ENCODE measurements at places on chromosomes 13 and 19.
A peak's percentile ranks its signal among the peaks of the same experiment; 100 is the strongest.

GRCh38 chr19:2808129-2808941 is 11.3 kb upstream of the ZNF554 start:
- no peak for DNase-seq

DNA sequence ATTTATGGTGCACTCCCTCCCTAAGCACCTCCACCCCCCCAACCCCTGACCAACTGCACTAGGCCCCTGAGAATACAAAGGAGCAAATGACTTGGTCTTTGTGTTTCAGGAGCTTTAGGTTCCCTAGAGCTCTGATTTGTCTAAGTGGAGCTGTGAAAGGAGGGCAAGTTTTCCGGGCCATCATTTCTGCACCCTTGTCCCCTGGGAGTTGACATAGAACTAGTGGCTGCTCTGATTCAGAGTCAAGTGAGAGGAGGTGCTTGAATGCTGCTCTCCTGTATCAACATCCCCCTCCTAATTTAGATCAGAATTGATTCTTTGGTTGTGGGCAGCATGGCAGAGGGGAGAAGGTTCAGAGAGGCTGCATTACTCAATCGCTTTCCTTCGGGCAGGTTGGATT is 391.6 kb downstream of the KCNRG start:
- DNase-seq, result no peak

DNA sequence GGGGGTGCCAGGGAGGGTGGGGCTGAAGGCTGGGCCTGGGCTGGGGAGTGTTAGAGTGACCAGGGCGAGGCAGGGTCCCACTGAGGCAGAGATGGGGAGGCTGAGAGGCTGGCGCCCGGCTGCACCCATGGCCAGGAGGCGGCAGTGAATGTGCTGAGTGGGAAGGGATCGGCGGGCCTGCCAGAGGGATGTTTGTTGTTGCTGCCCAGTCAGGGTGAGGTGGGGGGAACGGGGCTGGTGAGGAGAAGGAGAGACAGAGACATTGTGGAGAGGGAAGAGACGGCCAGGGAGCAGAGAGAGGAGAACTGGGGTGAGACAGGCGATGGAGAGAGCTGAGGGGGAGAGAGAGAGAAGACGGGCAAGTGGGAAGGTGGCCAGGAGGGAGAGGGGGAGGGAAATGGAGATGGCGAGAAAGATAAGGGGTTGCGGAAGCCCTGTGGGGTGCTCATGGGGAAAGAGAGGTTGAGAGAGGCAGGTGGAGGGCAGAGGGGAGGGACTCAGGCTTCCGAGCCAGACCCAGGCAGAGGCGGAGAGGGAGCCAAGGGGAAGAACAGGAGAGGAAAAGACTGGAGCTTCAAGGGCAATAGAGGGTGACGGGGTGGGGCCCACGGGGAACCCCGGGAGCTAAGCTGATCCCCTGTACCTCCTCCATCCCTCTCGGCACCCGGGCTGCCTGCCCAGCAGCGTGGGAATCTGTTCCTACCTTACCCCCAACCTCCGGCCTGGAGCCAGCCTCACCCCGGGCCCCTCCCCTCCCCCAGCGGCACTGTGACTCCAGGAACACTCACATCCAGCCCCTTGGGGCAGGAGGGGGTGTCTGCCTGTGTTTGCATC is 690 bp upstream of the B3GNT8 start:
- no peak for DNase-seq

DNA sequence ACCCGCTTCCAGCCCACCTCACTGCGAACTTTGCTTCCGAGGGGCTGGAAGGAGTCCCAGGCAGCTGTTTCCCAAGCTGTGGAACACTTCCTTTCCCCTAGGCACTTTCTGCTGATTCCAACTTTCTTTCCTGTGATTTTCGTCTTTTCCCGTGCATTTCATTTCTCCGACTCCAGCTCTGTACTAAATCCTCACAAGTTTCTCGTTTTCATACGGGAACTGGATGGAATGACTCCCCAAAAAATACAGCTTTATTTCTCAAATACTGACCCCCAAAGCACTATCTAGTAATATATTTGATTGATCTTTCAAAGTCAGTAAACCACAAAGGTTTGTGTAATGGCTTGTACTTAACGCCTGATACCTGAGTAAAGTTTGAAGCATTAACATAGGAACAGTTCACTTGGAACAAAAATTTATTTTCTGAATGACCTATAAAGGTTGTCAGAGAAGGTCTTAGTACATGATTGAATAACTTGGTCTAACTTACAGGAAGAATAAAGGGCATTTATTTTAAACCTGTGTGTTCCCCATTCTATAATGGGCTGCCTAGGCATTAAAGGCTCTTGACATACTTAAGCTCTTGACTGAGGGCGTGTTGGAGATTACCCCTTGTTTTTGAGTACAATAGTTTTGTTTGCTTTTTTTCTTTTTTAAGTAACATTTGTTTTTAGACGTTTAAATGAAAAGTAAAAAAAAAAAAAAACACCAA is 1.3 kb upstream of the PCDH9 start:
- no peak for DNase-seq

GRCh38 chr19:57192993-57193392 is 1.7 kb downstream of the ZNF264 start:
- no peak for DNase-seq

DNA sequence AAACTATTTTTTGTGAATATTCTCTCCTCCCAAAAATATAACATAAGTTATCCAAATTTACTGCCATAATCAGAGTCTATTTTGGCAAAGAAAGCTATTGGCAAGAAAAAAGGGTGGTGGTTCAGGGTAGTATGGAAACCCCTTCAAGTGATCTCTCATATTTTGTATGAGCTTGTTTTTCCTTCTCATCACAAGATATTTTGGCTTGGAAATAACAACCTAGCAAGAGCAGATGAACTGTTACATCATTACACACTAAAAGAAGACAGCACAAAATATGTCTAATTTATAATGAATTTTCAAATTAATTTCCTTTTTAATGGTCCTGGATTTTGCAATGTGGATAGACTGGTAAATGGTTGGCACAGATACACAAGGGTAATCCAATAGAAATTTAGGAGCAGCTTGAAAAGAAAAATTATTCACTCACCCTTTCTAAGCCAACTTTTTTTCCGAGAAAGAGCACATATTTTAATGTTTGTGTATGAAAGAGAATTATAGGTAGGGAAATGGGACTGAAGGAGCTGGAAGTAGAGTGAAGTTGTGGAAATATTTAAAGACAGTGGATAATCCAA is 225.1 kb downstream of the EFNB2 start:
- no peak for DNase-seq

GRCh38 chr19:49301866-49302252 is 23.1 kb downstream of the SLC6A16 start:
- no peak for DNase-seq

DNA sequence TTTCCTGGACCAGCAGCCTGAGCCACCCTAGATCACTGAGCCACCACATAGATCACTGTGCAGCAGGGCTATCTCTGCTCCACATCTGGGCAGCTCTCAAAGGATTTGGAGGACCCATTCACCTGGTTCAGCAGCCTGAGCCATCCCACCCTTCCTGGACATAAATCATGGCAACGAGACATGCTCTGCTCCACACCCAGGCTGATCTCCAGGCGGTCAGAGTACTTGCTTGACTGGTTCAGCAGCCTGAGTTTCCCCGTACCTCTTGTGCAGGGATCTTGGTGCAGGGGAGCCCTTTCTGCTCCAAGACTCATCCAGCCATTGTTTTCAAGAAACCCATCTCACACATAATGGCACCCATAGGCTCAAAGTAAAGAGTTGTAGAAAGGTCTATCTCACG is 195.3 kb downstream of the LIG4 start:
- no peak for DNase-seq

GRCh38 chr13:52849291-52850071 is 1.0 kb upstream of the PCDH8 start:
- DNase-seq, result no peak

GRCh38 chr13:109369353-109370052 is 416.9 kb downstream of the IRS2 start:
- no peak for DNase-seq

DNA sequence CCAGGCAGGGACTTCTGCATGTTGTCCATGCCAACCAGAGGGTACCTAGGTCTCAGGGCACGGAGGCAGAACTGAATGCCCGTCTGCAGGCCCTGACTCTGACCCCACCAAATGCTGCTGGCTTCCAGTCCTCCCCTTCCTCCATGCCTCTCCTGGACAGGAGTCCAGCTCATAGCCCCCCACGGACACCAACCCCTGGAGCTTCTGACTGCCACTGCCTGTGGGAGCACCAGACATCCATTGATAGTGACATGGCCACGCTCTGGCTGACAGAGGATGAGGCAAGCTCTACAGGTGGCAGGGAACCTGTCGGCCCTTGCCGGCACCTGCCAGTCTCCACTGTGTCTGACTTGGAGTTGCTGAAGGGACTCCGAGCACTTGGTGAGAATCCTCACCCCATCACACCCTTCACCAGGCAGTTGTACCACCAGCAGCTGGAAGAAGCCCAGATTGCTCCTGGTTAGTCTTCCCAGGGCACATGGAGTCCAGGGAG is 1.8 kb downstream of the ANKLE1 start:
- no peak for DNase-seq

- no peak for DNase-seq
These were observed 54.1 kb upstream of the PDCD5 start for GRCh38 chr19:32526895-32527294.

- no peak for DNase-seq
These were observed 20.4 kb upstream of the ATP8A2 start for GRCh38 chr13:25351404-25351803.

DNA sequence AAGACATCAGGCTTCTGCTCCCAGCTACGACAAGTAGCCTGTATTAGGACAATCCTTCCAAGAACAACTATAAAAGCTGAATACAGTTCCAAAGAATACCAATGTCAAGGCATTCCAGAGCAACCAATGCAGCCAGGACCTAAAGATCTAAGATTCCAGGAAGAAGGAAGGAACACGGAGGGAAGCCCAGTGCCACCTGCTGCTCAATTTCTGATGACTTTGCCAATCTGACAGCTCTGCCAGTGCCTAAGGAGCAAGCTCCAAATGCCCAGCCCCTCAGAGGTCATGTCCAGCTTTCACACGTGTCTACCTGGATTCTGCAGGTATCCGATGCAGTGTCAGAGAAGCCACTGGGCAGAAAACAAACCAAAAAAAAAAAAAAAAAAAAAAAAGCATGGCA is 164.4 kb downstream of the IRS2 start:
- no peak for DNase-seq

GRCh38 chr13:51679616-51680015 is 95.4 kb downstream of the WDFY2 start:
- no peak for DNase-seq

DNA sequence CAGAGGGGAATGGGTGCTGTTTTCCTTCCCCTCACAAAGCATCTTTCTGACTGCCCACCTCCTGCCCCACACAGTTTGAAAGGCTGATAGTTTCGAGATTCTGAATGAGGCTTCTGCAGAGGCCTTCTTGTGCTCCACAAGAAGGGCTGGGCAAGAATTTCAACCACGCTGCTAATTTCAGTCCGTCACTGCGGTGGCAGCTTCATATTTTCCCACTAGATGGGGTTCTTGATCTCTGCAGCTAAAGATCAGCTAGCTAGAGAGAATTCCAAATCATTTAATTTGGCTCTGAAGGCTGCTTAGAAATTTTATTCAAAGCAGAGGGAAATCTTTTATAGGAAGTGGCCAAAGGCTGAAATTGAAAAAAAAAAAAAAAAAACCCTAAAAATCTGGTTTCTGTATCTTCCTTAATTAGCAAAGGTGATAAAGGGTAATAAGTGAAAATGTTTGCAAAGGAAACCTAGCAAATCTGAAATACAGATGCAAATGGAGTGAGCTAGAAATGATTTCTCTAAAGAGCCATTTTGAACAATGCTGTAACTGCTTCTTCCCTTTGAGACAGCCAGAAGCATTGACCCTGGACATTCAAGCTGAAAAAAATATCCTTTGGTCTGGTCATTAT is 38.0 kb upstream of the C13orf42 start:
- DNase-seq, result peak; percentile 44

DNA sequence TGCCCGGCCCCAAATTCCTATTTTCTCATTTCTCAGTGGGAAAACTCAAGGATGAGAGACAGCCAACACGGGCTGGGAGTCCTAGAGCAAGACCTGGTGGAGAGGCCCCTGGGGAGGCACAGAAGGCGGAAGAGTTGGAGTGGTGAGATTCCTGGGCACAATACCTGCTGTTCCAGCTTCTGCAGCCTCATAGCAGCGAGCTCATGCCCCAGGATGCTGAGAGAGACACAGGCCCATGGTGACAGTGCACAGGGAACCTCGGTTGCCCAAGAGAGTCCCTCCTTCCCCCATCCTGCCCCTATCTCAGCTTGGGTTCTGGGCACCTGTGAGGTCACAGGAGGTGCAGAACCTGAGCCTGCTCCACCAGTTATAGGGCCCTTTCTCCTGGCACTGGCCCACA is 1.4 kb downstream of the TULP2 start:
- DNase-seq, result no peak

- DNase-seq, result no peak
These were observed 26.4 kb upstream of the SCEL start for GRCh38 chr13:77508959-77509620.

- DNase-seq, result no peak
These were observed 42.7 kb downstream of the ARHGAP35 start for GRCh38 chr19:46903458-46903857.
